ENCODE measurements at places on chromosomes 3 and 15.

DNA sequence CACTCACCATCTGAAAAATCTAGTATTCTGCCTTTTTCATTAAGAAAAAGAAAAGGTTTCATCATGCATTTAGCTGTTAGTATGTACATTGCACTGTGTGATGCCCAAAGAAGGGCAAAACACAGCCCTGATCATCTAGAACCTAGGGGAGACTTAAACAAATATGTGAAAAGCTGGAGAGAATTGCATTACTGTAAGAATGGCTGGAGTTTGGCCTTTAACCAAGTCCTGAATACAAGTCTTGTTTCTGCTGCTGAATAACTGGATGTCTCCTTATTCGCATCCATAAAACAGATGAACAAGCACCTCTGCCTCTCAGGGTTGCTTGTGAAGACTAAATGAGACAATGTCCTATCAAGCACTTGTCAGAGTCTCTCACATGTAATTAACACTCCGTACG, 233.4 kb upstream of the LRTM1 start:
- no peaks in the 10 kb centered on the region for H3K4me1 ChIP-seq
- H3K27me3 ChIP-seq = no peaks in the 10 kb centered on the region
- H3K36me3 ChIP-seq = no peaks in the 10 kb centered on the region
- DNase-seq = no peak
- H3K4me3 ChIP-seq = no peak overlapping the region

DNA sequence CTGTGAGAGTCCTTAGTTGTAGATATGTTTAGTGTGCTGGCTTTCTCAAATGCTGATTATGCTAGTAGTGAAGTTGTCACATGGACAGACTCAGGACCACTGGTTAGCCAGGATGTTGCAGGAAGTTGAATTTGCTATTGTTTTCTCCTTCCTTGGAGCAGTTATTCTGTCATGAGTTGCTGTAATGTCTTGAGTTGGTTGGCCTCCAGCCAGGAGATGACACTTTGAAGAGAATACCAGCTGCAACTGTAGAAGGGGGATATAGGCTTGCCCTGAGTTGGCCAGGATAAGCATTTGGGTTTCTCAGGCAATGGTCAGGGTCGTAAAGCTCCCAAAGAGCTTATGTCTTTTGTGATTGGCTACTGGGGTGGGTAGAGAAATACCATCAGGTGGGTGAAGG, 206.7 kb downstream of the ZNF621 start:
- no peak for DNase-seq
- H3K27me3 ChIP-seq = no peaks in the 10 kb centered on the region
- no peak overlapping the region for H3K27ac ChIP-seq
- no peaks in the 10 kb centered on the region for H3K36me3 ChIP-seq
- H3K4me1 ChIP-seq = no peaks in the 10 kb centered on the region

- H3K4me1 ChIP-seq = peaks cover 14% of the 10 kb centered on the region
- no peaks in the 10 kb centered on the region for H3K27me3 ChIP-seq
- peak; percentile 68 for DNase-seq
- no peaks in the 10 kb centered on the region for H3K36me3 ChIP-seq
- H3K4me3 ChIP-seq = no peak overlapping the region
- H3K27ac ChIP-seq = peak overlapping the region; percentile 62
Observed at GRCh38 chr3:30319713-30320112, 286.7 kb upstream of the TGFBR2 start.

- no peaks in the 10 kb centered on the region for H3K27me3 ChIP-seq
- H3K36me3 ChIP-seq = no peaks in the 10 kb centered on the region
Observed at GRCh38 chr3:111519178-111519855, 22.7 kb upstream of the CD96 start.

- DNase-seq = no peak
- H3K27ac ChIP-seq = no peak overlapping the region
- H3K4me1 ChIP-seq = no peaks in the 10 kb centered on the region
- H3K27me3 ChIP-seq = no peaks in the 10 kb centered on the region
Observed at GRCh38 chr3:60444898-60445437, 806.3 kb downstream of the FHIT start.

DNA sequence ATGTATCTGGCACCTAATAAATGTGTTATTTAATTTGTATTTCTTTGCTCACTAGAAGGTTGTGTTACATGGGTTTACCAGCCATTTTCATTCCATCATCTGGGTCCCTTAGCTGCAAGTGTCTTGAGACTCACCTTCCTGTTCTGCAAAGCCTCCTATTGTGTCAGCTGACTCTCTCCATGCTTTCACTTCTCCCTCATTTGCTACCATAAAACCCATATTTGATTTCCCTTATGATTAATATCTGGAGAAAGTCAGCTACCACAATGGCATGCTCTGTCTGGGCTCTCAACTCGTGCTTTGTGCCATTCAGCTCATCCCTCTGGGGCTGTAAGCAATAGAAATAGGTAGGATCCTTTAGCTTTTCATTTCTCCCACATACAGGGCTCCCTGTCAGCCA, 79.5 kb upstream of the EIF1B start:
- no peak overlapping the region for H3K27ac ChIP-seq
- no peaks in the 10 kb centered on the region for H3K4me1 ChIP-seq
- DNase-seq = no peak
- no peaks in the 10 kb centered on the region for H3K27me3 ChIP-seq
- no peak overlapping the region for H3K4me3 ChIP-seq
- H3K36me3 ChIP-seq = no peaks in the 10 kb centered on the region

DNA sequence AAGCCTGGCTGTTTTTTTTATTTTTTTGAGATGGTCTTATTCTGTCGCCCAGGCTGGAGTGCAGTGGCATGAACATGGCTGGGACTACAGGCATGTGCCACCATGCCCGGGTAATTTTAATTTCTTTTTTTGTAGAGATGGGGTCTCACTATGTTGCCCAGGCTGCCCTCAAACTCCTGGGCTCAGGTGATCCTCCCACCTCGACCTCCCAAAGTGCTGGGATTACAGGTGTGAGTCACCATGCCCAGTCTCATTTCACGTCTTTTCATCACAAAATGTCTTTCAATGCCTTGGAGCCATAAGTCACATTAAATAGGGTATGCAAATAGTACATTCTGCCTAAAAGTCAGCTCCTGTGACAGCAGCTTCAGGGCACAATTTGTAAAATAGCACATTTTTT, 52.8 kb downstream of the SOX2 start:
- H3K27ac ChIP-seq = no peak overlapping the region
- no peaks in the 10 kb centered on the region for H3K27me3 ChIP-seq
- no peak overlapping the region for H3K4me3 ChIP-seq
- no peaks in the 10 kb centered on the region for H3K36me3 ChIP-seq

DNA sequence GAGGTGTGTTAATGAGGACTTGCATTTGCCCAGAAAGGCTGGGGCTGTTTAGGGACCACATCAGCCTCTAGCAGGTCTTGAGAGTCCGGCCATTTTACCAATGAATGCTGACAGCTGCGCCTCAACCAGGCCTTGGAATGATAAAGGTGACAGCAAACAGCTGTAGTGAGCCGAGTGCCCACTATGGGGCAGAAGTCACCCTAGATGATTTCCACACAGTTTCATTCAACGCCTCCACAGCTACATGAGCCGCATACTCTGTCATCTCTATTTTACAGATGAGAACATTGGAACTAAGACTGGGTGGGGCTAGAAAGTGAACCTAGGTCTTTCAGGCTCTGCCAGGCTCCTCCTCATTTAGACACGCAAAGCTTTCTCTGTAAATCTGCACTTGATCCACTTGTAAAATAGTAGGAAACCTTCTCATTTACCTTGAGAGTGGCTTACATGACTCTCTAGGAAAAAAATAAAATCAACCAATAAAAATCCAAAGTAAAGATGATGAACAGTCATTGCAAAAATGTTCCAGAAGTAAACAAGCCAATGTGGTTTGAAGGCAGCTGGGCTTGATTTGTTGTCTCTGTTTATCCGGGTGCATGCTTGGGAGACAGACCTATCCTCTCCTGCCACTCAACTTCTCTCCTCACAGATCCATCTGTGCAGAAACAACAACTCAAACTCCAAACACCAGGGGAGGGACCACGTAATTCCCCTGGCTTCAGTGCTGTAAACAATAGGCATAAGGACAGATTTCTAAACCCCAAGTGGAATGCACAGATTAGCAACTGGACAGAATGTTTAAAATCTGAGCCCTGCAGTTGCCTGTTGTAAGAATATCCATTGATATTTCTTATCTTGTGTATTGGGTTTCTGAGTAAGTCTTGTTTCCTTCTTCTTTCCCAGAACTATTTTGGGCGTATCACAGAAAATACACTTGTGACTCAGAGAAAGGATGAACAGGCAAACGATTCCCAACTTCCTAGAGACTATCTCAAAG, 31.5 kb upstream of the LDHAL6B start:
- peaks cover 19% of the 10 kb centered on the region for H3K4me1 ChIP-seq
- H3K4me3 ChIP-seq = no peak overlapping the region
- H3K27me3 ChIP-seq = no peaks in the 10 kb centered on the region
- H3K36me3 ChIP-seq = peaks cover 21% of the 10 kb centered on the region
- peak; percentile 76 for DNase-seq
- H3K27ac ChIP-seq = peak overlapping the region; percentile 46

GRCh38 chr3:173399044-173399443, 1.5 kb downstream of the NLGN1 start:
- no peaks in the 10 kb centered on the region for H3K36me3 ChIP-seq
- no peaks in the 10 kb centered on the region for H3K27me3 ChIP-seq
- H3K4me3 ChIP-seq = no peak overlapping the region

DNA sequence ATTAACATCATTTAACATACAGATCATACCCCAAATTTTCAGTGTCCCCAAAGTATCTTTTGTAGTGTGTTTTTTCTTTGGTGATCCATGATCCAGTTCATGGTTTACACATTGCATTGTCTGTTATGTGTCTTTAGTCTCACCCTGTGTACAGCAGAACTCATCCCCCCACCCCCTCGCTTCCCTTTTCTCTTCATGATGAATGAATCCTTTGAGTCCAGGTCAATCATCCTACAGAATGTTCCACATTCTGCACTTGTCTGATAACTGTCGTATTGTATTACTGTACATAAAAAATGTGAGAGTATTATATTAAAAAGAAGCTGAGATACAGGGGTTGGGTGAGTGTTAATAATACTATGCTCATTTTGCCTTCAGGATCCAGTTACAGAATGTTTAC, 14.6 kb upstream of the NIT2 start:
- no peaks in the 10 kb centered on the region for H3K4me1 ChIP-seq
- H3K36me3 ChIP-seq = peaks cover 32% of the 10 kb centered on the region
- H3K27ac ChIP-seq = no peak overlapping the region
- H3K4me3 ChIP-seq = no peak overlapping the region
- DNase-seq = no peak

DNA sequence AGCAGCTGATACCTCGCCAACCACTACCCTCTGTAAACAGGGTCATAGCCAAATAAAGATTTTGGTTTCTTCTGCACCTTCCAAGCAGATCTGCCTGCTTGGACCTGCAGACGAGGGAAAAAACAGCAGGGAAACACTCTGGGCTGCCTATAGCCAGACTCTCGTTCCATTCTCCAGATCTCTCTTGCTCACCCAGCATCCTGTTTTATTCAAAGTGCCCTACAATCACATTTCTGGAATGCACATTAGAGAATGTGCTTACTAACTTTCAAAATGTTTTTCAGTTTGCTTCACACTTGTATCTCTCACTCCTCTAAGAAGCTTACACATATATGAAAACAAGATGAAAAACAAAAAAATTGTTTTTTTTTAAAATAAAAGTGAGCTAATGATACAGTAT, 71.4 kb downstream of the MLH1 start:
- H3K27ac ChIP-seq = no peak overlapping the region
- no peak for DNase-seq
- no peak overlapping the region for H3K4me3 ChIP-seq
- no peaks in the 10 kb centered on the region for H3K27me3 ChIP-seq

DNA sequence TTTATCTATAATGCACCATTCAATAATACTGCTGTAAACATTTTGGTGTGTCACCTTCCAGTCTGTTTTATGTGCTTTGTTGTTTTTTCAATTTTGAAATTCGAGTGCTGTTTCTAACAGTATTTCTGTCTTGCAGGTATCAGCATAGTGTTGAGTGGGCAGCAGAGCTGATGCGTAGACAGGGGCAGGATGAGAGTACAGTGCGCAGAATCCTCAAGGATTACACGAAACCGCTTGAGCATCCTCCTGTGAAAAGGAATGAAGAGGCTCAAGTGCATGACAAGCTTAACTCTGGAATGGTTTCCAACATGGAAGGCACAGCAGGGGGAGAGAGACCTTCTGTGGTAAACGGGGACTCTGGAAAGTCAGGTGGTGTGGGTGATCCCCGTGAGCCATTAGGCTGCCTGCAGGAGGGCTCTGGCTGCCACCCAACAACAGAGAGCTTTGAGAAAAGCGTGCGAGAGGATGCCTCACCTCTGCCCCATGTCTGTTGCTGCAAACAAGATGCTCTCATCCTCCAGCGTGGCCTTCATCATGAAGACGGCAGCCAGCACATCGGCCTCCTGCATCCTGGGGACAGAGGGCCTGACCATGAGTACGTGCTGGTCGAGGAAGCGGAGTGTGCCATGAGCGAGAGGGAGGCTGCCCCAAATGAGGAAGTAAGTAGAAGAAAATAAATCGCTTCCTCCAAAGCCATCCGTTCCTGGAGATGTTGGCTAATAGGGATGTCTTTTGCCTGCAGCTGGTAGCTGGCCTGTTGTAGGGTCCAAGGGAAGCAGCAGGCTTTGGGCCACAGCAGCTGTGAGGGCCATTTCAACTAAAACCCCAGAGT, 19.1 kb downstream of the TSEN2 start:
- H3K4me3 ChIP-seq = no peak overlapping the region
- no peaks in the 10 kb centered on the region for H3K4me1 ChIP-seq
- peaks cover 53% of the 10 kb centered on the region for H3K36me3 ChIP-seq

GRCh38 chr3:53764026-53764775, 82.0 kb downstream of the CHDH start:
- no peak overlapping the region for H3K27ac ChIP-seq
- H3K4me1 ChIP-seq = no peaks in the 10 kb centered on the region
- no peak for DNase-seq
- no peaks in the 10 kb centered on the region for H3K36me3 ChIP-seq

- H3K4me1 ChIP-seq = no peaks in the 10 kb centered on the region
- H3K27ac ChIP-seq = no peak overlapping the region
- H3K4me3 ChIP-seq = no peak overlapping the region
- no peaks in the 10 kb centered on the region for H3K27me3 ChIP-seq
Observed at GRCh38 chr3:182920515-182921084, 59.7 kb downstream of the DCUN1D1 start.

- H3K27ac ChIP-seq = no peak overlapping the region
- H3K4me1 ChIP-seq = no peaks in the 10 kb centered on the region
Observed at GRCh38 chr15:27176785-27177406, 205.9 kb downstream of the GABRG3 start.

- H3K27ac ChIP-seq = no peak overlapping the region
- H3K4me1 ChIP-seq = no peaks in the 10 kb centered on the region
- DNase-seq = peak; percentile 46
- H3K36me3 ChIP-seq = no peaks in the 10 kb centered on the region
- H3K4me3 ChIP-seq = no peak overlapping the region
- no peaks in the 10 kb centered on the region for H3K27me3 ChIP-seq
Observed at GRCh38 chr15:63178034-63178433, 11.4 kb upstream of the RAB8B start.

- no peak overlapping the region for H3K4me3 ChIP-seq
- H3K27me3 ChIP-seq = no peaks in the 10 kb centered on the region
- H3K27ac ChIP-seq = peak overlapping the region; percentile 49
- H3K4me1 ChIP-seq = peaks cover 17% of the 10 kb centered on the region
Observed at GRCh38 chr3:38522002-38522401, 25.9 kb downstream of the EXOG start.

DNA sequence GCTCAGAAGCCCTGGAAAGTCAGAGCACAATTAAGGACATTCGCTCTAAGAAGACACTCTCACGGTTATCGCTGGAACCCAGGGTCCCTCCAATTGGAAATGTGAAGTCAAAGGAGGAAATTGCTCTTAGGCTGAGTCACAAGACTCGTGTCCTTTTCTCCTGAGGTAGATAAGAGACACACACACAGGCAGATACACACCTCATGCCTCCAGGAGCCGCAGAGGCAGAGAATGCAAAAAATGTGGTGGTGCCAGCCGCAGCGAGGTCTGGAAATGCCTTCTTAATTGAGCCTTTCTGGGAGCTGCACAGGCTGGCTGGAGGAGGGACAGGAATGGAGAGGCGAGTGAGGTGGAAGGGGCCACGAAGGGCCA, 189.3 kb downstream of the OPA1 start:
- no peaks in the 10 kb centered on the region for H3K27me3 ChIP-seq
- peaks cover 9% of the 10 kb centered on the region for H3K4me1 ChIP-seq
- no peak overlapping the region for H3K27ac ChIP-seq
